CD4-positive, alpha-beta T cell treated with Interleukin-4 for 1 hour (primary cell): ENCODE measurements at places on chromosomes 13 and 19.

DNA sequence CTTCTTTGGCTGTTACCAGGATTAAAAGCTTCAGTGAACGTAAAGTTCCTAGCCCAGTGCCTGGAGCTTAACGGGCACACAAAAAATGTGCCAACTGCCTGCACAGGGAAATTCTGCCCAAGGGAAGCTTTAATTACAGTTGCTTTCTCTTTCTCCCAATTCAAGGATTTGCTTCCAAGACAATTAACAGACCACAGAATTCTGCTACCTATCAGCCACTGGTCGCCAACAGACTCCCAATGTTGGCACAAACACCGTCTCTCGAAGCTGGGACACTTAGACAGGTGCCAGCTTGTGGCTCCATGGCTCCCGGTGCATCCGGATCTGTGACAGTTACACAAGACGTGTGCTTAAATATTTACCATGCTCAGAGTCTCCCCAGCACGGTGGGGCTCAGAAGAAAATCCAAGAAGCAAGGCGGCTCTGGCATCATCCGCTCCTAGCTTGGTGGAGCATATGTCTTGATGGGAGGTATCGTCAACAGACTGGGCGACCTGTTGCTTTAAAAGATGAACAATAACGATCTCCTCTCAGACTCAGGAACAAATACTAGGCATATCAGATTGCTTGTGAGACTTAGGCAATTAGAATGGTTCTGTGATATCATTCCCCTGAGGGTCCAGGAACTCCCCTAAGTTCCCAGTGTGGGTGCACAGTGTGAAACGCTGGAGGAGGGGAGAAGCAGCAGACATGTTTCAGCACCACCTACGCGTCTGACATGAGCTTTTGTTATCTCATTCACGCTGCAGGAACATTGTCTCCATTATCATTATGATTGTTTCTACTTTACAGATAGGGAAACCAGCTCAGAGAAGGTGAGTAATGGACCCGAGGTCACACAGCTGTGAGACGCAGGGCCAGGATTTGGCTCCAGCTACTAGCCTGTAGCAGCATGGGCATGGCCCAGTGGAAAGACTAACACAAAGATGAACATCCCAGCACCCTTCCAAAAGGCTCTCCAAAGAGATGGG is 61.6 kb downstream of the ALOX5AP start:
- no peak for DNase-seq

DNA sequence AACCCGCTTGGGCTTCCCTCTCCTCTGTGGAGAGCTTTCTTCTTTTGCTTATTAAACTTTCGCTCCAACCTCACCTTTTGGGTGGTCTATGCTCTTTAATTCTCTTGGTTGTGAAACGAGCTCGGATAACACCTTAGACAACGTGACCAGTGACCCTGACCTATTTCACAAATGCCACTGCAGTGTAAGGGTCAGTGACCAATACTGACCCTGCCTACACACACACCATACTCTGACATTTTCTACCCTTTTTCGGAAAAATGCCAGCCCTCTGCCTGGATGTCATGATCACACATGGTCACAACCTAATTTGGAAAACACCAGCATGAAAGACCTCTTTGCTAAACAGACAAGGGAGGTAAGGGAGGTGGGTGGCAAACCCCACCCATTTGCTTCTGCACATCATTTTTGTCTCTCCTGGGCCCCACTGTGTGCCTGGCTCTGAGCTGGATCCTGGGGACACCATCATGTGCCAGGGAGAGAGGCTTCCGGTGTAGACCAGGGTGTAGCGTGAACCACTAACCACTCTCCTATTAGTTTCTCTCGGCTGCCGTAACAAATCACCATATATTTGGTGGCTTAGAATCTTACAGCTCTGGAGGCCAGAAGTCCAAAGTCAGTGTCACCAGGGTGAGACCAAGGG is 9.9 kb downstream of the ETFB start:
- DNase-seq = no peak

- no peak for DNase-seq
These were observed 78.9 kb downstream of the ANKRD10 start for GRCh38 chr13:110835721-110836604.

- DNase-seq = peak; percentile 92
These were observed 96.2 kb downstream of the INSR start for GRCh38 chr19:7197760-7198696.

DNA sequence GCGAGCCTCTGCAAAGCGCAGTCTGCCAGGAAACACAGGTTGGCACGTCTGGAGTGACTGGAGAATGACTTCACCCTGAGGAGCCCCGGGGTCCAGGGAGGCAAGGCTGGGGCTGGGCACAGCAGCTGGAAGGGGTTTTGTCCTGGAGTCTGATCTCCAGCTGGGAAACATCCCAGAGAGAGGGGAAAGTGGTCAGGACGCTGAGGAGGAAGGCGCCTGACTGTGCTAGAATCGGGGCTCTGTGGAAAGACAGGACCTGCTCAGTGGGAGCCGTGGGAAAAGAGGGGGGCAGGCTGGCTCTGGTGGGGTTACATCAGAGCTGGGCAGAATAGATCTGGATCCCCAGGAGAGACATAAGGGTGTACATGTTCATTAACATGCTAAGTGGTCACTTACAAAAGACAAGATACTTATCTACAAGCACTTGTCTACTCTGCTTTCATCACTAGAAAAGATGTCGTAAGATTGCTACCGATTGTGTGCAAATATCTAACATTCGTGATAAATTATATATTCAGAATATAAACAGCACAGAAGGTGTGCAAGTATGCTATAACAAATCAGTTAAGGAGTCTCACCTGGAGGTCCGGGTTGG is 106.6 kb downstream of the COL4A1 start:
- no peak for DNase-seq

DNA sequence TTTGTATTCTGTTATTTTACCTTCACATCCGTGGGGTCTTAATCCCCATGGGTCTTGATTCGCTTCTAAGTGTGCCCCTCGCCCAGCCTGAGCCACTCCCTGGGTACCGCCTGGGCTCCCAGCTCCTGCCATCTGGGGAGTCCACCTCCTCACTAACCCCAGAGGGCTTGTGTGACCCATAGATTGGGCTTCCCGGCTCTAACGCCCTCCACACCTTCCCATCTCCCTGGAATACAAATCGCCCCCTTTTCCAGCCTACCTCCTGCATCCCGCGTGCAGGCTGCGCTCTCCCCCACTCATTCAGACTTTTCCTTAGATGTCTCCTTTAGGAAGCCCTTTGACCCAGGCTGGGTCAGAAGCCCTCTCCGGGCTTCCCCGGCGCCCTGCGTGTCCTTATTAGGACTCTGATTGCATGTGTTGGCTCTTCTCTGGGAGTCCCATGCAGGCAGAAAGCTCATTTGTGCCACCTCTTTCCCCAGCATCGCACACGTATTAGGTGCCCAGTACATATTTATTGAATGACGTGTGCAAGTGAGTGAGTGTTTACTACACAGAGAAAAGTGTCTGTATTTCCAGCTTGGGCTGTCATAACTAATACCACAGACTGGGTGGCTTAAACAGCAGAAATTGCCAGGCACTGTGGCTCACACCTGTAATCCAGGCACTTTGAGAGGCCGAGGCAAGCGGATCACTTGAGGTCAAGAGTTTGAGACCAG is 757 bp downstream of the CCDC124 start:
- no peak for DNase-seq

DNA sequence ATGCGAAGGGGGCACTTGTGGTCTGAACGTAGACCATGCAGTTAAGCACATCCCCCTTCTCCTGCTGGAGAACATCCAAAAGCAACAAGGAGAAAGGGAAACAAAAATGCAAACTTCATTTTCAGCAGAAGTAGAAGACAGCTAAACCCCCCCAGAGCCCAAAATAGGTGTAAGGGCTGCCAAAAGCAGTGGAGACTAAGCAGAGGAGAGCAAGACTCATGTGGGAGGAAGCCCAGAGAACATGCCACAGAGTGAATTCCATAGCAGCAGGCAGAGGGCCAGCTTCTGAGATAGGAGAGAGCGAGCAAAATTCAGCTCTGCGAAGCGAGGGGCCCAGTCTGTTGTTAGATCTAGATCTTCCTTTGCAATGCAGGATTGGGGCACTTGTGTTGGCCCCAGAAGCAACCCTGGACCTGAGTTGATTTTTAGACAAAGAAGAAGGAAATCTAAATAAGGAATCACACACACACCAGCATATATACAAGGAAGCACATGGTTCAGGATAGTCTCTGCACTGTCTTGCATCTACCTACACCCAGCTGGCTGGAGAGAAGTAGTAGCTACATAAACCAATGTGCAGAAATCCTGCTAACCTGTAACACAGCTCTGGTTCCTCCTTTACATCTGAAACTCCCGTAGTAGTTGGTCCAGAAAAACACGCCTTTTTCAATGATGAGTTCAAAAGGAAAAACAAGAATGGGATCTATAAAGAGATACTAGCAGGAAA is 199.6 kb downstream of the SPRY2 start:
- no peak for DNase-seq

- peak; percentile 63 for DNase-seq
These were observed 2.8 kb downstream of the GIPR start for GRCh38 chr19:45670670-45671453.

GRCh38 chr13:30486230-30487074 is 20.7 kb upstream of the HMGB1 start:
- no peak for DNase-seq

- no peak for DNase-seq
These were observed 3.8 kb downstream of the RYR1 start for GRCh38 chr19:38437295-38437694.

GRCh38 chr19:31100206-31100590 is 249.0 kb downstream of the TSHZ3 start:
- no peak for DNase-seq

DNA sequence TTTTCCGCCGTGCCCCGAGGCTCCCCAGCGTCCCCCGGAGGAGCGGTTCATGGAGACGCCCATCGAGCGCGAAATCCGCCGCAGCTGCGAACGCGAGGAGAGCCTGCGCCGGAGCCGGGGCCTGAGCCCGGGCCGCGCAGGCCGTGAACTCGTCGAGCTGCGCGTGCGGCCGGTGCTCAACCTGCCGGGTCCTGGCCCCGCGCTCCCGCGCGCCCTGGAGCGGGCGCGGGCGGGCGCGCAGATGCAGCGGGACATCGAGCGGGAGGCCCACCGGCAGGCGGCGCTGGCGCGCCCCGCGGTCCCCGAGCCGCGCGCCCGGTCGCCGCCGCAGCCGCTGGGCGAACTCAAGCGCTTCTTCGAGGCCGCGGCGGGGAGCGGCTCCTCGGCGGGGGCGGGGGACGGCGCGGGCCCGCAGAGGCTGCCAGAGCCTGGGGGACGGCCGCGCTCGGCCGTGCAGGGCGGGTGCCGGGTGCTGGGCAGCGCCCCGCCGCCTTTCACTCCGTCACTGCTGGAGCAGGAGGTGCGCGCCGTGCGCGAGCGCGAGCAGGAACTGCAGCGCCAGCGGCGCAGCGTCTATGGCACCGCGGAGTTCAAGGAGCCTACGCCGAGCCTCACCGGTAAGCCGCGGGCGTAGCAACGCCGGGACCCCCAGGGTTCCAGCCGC is 807 bp downstream of the MISP3 start:
- peak; percentile 75 for DNase-seq

GRCh38 chr13:72201726-72202125 is 334.7 kb upstream of the DACH1 start:
- no peak for DNase-seq
